ENCODE measurements at places on chromosomes 13 and 19. TPM values are rescaled to one million over a fixed set of nuclear protein-coding genes. Genes with fewer than 3 reads are reported as not detected.

Gene OR7D2
- not detected for total RNA-seq

Gene BRSK1
- 8.8 TPM for total RNA-seq

Gene LRRC4B
- 0.81 TPM for total RNA-seq

Gene HIPK4
- 0.08 TPM for total RNA-seq

Gene MBD3L1
- not detected for total RNA-seq

Gene BSPH1
- total RNA-seq: not detected

Gene TMEM86B
- 1.6 TPM for total RNA-seq

Gene KCTD15
- total RNA-seq: 20.2 TPM

Gene RFPL4AL1
- total RNA-seq: 0.57 TPM

Gene ZNF541
- total RNA-seq: 1.2 TPM
